ENCODE measurements at places on chromosomes 1 and 21.

GRCh38 chr1:180630408-180631193, 1.2 kb upstream of the XPR1 start:
- DNase-seq = no peak

- DNase-seq = peak; percentile 74
These were observed 14.7 kb downstream of the CACHD1 start for GRCh38 chr1:64484651-64485050.

- peak; percentile 32 for DNase-seq
These were observed 252.1 kb downstream of the KAZN start for GRCh38 chr1:14850563-14850962.

DNA sequence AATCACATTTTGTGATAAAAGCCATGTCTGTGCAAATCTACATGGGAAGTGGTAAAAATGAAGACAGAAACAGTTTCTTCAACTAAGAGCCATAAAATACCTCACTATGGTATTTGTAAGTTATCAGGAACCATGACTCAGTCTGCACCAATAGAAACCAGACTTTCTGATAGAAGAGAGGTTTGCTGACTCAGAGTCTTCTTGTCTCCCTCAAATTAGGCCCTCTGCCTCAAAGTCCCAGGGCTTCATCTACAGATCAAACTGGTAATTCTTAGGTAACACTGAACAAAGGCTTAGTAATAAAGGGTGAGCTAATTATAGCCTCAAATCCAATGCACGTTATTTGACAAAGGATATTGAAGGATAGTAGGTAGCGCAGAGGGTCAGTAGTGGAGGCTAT, 30.9 kb upstream of the SSX2IP start:
- DNase-seq = no peak
